Fibroblast of lung (primary cell): ENCODE measurements at places on chromosomes 5 and 9. TPM values are rescaled to one million over a fixed set of nuclear protein-coding genes. Genes with fewer than 3 reads are reported as not detected.

The OTULIN gene
- total RNA-seq, result 13.9 and 17.8 TPM in 2 replicates

The JAKMIP2 gene
- 0.51 and 1.3 TPM in 2 replicates for total RNA-seq

The WHRN gene
- total RNA-seq, result 0.51 and 1.8 TPM in 2 replicates

The DHFR gene
- 4.4 and 9.7 TPM in 2 replicates for total RNA-seq

The RASGEF1C gene
- total RNA-seq, result under 0.01 TPM in 2 replicates
